ENCODE measurements at places on chromosomes 7 and 10.

DNA sequence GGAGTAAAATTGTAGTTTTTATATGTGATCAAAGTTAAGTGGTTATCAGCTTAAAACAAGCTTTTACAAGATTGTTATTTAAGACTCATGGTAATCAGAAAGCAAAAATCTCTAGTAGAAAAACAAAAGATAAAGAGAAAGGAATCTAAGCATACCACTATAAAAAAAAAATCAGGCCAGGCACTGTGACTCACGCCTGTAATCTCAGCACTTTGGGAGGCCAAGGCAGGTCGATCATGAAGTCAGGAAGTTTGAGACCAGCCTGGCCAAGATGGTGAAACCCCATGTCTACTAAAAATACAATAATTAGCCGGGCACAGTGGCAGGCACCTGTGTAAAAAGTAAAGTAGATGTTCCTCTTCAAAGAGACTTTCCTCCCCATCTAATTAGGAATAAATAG, 265.9 kb upstream of the NRP1 start:
- DNase-seq = no peak

GRCh38 chr7:108911016-108911415, 341.3 kb downstream of the DNAJB9 start:
- no peak for DNase-seq

DNA sequence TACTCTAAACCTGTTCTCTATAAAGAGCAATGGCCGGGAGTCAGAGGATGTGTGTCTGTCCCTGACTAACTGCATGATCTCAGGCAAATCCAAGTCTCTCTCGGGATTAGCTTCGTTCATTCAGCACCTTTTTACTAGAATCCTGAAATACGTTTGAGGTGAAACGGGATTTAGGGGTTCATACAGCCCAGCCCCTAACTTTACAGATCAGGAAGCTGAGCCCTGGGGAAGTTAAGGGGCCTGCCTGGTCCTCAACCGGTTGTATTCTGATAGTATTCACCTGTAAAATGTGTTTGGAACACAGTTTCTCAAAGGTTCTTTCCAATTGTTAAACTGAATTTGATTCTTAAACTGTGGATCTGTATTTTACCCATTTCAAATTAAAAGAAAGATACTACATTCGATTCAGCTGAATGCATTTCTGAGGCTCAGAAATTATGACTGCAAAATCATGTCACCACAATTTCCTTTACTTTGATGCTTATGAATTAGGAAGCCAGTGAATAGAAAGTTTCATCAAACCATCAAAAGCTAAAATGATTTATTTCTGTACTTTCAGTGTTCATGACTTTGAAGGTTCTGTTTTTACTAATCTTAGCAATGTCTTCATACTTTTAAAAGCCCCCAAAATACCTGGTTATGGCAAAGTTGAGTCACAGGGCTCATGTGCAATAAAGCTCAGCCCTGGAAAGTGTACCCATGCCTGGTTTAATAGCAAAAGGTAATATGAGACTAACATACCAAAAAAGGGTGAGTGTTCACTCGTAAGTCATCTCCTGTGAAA, 28.9 kb upstream of the EZH2 start:
- no peak for DNase-seq

GRCh38 chr10:83937826-83938225, 201.5 kb upstream of the GHITM start:
- no peak for DNase-seq

DNA sequence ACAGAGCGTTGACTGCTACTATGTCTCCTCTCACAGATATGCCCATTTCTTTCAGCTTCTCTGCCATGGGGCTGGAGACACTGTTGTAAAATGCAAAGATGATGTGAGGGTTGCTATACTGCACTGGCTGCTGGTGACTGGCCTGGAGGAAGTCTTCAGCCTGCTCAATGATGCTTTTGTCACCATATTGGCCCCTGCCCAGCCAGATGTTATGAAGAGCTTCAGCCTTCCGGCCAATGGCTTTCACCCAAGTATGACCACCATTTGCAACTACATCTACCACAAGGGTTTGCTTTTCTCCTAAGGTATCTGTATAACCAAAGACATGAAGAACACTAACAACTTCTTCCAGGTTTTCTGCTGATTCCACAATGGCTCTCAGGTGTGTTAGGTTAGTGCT, 1.6 kb downstream of the C7orf25 start:
- DNase-seq = no peak

- no peak for DNase-seq
Measured at GRCh38 chr10:65491799-65492198, 1434.0 kb upstream of the LRRTM3 start.

DNA sequence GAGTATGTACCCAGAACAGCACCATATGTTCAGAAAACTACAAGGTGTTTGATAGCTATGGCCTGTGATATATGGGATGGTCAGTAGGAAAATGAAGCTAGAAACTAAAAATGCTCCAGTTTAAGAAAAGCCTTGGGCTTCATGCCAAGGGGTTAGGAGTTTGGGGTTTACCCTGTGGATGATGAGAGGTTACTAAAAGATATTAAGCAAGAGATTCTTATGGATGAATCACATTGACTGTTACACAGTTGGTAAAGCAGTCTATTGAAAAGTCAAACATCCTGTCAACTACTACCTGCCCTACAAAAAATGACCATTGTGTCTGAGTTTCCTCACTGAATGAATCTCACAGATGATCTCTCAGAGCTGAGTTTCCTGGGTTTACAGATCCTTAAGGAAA, 166.2 kb upstream of the INHBA start:
- no peak for DNase-seq

GRCh38 chr7:1248143-1248915, 15.7 kb downstream of the UNCX start:
- peak; percentile 41 for DNase-seq

DNA sequence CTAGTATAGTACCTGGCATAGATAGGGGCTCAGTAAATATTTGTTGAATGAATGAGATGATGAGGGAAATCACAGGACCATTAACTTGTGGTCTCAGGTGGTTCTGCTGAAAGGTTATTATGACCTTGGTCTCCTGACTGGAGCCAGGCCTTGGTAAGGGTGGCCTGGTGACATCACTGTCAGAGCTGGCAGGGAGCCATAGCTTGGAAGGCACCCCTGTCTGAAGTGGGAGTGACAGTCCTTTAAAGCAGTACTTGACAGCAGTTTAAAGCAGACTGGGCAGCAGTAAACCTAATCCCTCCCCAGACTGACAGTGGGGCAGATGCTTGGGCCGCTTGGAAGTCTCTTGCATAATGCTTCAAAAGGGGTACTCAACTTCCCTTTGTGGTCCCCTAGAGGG, 13.4 kb downstream of the DPCD start:
- DNase-seq = no peak

DNA sequence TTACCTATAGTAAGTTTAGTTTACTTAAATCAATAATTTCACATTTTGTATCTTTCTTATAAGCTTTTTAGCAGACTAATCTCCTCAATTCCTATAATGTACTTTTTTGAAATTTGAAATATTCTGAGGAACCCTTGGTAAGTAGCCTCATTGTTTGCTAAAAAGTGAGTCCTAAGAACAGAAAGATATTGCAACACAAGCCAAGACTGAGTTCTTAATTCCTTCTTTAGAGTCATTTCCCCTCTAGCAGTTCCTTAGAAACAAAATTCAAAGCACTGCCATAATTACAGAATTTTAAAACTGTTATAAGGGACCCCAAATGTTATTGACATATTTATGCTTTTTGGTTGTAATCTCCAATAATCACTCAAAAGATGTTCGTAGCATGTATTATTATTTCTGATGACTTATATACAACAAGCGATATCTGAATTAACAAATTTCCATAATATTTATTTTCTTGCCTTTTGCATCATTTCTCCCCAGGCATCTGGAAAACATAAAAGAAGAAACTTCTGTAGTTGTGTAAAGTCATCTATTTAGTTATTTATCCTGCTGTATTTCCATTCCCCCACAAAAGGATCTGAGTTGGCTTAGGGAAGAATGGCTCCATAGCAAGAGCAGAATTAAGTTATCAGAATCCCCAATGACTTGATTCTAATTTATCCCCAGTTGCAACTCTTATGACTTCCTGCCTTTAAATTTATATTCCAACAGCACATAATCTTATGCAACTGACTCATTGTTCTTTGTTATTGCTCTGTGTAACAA, 67.8 kb downstream of the TMEM26 start:
- no peak for DNase-seq

GRCh38 chr7:95018021-95018420, 110.6 kb downstream of the PPP1R9A start:
- no peak for DNase-seq

GRCh38 chr7:141221007-141221612, 147.2 kb downstream of the TMEM178B start:
- no peak for DNase-seq

- no peak for DNase-seq
Measured at GRCh38 chr10:102460836-102461186, 9.5 kb upstream of the C10orf95 start.

- no peak for DNase-seq
Measured at GRCh38 chr7:7527047-7527446, 8.6 kb downstream of the COL28A1 start.

DNA sequence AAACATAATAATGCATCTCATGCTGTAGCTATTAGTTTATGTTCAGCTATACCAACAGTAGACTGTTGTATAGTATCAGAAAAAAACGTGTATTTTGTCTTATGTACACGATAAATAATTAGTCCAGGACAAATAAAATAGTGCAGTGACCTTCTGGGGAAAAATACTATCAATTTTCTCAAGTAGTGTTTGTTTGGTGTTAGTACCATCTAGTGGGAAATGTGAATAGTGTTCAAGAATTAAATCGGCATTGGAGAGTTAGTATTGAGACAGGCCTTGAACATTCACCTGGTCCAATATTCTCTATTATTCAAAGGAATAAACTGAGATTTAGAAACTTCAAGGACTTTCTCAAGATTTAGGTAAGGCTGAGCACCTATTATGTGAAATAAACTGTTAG, 21.7 kb upstream of the OR2A5 start:
- DNase-seq = no peak

GRCh38 chr10:86642499-86642898, 11.8 kb upstream of the OPN4 start:
- no peak for DNase-seq

GRCh38 chr7:33671531-33672262, 233.6 kb upstream of the BMPER start:
- DNase-seq = no peak

DNA sequence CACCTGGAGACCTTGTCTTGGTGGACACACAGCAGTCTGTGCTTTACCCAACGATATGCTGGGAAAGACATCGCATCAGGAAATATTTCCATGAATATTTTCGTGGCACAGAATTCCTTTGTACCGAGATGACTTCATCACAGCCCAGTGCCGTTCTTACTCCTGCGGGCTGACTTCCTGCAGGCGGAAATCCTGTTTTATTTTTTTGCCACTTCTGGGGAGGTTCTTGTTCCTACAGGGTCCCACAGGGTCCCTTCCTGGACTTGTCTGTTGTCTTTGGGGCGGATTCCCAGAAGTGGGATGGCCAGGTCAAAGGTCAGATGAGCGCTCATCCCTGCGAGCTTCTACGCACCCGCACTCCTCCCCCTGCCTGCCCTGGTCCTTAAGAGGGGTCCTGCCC, 86.5 kb downstream of the DNAJB6 start:
- no peak for DNase-seq

- DNase-seq = no peak
Measured at GRCh38 chr7:120639884-120640283, 218.1 kb downstream of the TSPAN12 start.

GRCh38 chr10:127907411-127908105, 655 bp downstream of the PTPRE start:
- DNase-seq = no peak

GRCh38 chr10:33005322-33006301, 47.6 kb upstream of the ITGB1 start:
- no peak for DNase-seq

DNA sequence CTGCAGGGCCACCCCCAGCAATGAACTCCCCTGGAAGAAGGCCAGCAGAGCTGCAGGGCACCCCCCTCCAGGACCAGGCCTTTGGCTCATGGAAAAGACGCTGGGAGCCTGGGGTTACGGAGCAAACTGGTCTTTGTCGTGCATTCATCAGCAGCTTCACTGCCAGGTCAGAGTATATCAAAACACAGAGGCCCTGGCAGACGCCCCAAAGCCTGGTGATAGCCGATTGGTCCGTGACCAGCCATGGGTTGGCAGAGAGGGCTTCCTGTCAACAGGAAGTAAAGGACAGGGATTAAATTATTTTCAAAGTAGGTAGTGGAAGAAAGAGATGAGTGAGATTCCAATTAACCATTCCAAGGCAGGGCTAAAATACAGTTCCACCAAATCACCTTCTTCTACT, 9.0 kb downstream of the PRKAG2 start:
- no peak for DNase-seq

GRCh38 chr7:2819954-2820397, 24.1 kb downstream of the GNA12 start:
- DNase-seq = no peak

- no peak for DNase-seq
Measured at GRCh38 chr7:71016401-71016800, 115.5 kb upstream of the GALNT17 start.

- no peak for DNase-seq
Measured at GRCh38 chr10:9515922-9516321, 1461.4 kb downstream of the GATA3 start.

- DNase-seq = no peak
Measured at GRCh38 chr7:17948526-17949238, 8.4 kb upstream of the SNX13 start.

- DNase-seq = no peak
Measured at GRCh38 chr7:3882782-3883181, 581.7 kb downstream of the SDK1 start.

DNA sequence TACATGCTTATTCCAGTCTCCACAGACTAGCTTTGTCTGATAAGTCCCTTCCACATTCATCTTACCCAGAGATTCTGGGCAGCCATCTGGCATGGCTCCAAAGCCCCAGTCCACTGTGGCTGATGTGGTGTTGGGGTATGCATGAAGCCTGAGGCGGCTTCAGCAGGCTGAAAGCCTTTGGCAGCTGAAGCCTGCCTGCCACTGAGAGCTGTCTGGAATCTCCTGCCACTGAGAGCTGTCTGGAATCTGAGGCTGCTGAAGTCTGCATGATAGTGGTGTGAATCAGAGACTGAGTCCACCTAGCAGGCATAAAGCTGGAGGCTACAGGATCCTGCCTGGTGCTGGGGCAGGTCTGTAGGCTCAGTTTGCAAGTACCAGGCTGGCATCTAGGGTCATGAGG, 87.1 kb downstream of the DYNC1I1 start:
- DNase-seq = no peak

- no peak for DNase-seq
Measured at GRCh38 chr10:50674469-50675254, 50.9 kb upstream of the SGMS1 start.

Data from NCI-H2171 (cell line).